Aorta (tissue), 5 donors: ENCODE measurements at places on chromosomes 3 and 15.
A peak's percentile ranks its signal among the peaks of the same experiment; 100 is the strongest.

DNA sequence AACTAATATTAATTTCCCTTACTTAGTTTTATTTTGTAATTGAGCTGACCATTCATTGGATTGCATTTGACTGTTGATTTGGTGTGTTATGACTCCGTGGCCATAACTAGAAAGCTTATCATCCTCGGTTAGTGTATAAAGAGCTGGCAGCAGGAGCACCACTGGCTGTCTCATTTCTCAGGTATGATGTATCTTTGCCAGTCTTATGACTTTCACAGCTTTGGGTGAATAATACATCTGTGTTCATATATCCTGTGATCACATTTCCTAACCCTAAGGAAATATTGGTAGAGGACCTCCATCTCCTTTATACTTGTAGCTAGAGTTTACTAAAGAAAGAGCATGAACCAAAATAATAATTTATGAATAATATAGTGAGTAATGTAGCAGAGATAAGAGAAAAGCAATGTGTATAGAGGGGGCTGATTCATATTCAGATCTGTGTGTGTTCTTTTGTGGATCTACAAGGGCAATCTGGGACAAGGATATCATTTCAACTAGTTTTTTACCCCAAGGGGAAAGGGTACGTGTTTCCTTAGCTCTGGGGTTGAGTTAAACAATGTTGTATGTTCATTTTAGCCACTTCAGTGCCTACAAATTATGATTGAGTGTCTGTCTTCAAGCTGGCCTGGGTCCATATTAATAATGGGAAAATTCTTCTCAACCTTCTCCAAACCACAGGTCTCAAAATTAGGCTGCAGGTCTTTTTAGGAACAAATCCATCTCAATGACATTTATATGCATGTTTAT lies 901.7 kb downstream of the NTRK3 start:
- DNase-seq: no peak

DNA sequence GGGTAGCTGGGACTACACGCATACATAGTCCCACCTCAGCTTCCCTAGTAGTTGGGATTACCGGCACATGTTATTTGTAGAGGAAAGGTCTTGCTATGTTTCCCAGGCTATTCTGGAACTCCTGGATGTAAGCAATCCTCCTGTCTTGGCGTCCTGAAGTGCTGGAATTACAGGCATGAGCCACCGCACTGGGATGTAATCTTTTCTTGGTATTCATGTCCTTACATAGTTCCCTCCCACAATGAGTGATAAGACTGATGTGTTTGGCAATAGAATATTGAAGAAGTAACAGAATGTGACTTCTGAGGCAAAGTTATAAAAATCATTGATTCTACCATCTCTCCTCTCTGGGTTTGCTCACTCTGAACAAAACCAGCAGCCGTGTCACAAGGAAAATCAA lies 22.7 kb upstream of the ALCAM start:
- DNase-seq: no peak

GRCh38 chr15:63474810-63475316 lies 29.5 kb upstream of the USP3 start:
- no peak for DNase-seq

DNA sequence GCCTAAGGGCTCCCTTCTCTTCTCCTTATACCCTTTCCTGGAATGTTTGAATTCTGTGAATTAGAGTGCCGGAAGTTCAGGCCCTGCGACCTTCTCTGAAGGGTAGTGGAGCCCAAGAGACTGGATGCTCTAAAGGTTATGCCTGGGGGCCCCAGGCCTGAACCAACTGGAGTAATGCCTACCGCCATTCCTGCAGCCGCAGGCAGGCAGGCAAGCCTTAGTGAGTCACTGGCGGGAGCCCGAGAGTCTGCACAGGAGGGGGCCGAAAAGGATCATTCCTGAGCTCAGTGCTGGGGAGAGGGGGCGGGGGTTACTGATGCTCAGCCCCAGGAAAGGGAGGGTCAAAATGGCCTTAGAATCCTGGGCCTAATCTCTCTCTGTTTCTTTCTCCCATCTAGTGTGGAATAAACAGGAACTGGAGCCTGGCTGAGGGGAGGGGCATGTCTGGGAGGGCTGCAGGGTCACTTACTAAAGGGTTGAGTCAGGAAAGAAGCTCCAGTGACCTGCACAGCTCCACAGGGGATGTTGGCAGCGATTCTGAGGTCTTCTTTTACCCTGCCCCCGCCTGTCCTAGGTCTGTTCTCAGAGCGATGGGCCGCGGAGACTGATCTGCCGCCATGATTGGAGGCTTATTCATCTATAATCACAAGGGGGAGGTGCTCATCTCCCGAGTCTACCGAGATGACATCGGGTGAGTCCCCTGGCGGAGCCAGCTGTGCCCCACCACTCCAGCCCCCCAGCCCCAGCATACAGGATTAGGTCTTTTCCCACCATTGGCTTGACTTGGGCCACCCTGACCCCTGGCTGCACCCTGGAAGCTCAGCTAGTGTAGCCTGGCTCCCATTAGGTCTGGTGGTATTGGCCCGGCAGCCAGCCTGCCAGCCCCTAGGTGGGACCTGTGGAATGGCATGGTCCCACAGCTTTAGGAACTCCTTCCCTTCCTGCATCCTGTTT lies 2.0 kb downstream of the AP2M1 start:
- DNase-seq: peak; percentile 86

GRCh38 chr15:93073465-93073952 lies 15.5 kb downstream of the RGMA start:
- no peak for DNase-seq

DNA sequence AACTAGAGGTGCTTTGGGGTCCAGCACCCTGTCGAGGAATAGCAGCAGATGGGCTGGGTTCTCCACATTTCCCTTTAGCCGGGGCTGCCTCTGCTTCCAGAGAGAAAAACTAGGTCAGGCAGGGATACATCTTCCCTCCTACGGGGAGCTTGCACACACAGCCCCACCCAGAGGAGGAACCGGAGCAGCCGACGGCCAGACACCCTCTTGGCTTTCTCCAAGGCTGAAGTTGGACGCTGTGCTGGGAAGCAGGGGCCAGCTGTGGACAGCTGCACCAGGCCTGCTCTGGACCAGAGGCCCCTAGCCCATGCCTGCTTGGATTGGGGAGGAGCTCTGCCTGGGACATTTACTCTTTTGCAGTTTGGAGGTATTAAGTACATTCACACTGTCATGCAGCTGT lies 44.7 kb upstream of the NR2C2 start:
- peak; percentile 64 for DNase-seq
